ENCODE measurements at places on chromosomes 7 and 10.

GRCh38 chr7:30147223-30147622 lies 12.4 kb downstream of the MTURN start:
- no peak for DNase-seq

GRCh38 chr7:116697761-116698160 lies 25.8 kb downstream of the MET start:
- DNase-seq: no peak

DNA sequence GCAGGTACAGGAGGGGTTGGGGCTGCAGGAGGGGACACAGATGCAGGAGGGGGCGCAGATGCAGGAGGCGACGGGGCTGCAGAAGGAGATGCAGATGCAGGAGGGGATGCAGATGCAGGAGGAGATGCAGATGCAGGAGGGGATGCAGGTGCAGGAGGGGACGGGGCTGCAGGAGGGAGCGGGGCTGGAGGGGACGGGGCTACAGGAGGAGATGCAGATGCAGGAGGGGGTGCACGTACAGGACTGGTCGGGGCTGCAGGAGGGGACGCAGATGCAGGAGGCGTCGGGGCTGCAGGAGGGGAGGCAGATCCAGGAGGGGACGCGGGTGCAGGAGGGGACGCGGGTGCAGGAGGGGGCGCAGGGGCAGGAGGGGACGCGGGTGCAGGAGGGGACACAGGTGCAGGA lies 66.5 kb downstream of the VWA2 start:
- no peak for DNase-seq

GRCh38 chr7:149851449-149851848 lies 13.3 kb downstream of the ZNF862 start:
- no peak for DNase-seq

DNA sequence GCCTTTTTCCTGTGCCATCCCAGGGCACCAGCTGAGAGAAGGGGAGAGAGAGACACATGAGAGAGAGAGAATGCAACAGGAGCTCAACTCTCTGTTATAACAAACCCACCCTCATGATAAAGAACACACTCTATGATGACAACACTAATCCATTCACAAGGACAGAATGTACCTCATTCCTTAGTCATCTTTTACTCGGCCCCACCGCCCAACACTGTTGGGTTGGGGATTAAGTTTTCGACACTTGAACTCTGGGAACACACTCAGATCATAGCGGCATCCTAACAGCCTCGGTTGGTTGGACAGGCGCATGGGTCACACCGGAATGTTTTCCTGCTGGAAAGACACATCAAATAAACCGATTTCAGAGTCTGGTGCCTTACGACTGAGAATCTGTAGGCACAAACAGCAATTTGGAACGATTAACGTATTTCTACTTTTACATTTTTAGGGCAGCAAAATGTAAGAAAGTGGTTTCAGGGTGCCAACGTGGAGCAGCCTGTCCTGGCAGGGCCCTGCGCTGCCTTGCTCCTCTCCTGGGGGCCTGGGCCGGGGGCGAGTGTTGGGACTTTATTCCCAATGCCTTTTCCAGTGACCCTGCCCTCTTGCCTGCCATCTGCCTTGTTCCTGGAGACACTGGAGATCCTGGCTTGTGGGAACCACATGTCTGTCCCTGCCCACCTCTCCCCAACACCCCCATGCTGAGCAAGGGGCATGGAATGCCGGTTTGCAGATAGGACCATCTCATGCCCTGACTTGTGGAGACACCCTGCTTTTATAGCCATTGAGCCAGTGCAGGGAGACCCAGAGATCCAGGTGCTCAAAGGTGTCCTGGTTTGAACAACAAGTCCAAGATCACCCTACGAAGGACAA lies 287.0 kb downstream of the TCERG1L start:
- DNase-seq: no peak

DNA sequence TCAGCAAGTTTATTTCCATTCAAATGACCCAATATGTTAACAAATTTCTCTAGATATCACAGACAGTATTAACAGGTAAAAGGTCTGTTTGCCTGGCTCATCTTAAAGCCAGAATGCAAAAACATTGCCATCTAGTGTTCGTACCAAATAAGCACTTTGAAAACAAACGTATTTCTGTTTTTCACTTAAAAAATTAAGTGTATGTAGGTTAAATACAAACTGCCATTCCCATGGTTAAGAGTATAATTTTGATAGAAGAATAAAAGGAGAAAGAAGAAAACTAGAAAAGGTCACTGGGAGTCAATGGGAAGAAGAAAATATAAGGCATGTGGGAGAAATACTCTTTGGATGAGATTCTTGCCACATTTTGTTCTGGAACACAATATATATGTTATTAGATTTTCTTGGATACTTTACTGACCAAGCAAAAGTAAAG lies 51.0 kb downstream of the ORC5 start:
- peak; percentile 26 for DNase-seq

GRCh38 chr7:120949998-120950538 lies 509 bp upstream of the ING3 start:
- no peak for DNase-seq

DNA sequence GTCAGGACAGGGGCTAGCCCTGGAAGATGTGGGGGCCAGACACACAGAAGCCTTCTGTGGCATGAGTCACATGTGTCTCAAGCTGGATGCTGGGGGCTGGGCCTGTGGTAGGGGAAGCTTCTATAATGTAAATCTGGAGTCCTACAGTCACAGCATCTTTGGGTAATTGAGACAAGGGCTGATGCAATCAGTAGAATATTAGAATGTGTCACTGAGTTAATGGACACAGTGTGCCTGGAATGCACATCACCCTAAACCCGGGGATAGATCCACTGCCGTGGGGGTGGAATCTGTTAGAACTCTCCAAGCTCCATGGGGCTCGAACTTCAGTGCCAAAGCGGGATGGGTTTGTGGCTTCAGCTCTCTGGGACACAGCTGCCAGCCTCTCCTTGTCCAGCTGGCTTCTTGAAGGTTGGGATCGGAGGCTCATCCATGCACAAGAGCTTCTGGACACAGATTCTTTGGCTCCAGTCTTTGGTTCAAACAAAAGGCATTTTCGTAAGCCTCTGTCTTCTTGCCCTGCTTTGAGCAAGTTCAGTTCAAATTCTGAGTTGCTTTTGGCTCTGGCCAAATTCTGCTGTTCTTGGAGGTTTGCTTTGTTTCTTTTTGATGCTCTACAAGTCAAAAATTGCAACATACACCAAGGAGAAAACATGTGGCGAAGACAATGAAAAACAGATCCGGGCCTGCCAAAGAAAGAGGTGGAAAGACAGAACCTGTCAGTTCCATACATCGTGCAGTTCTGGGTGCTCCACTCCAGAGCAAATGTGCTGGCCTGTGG lies 194.8 kb upstream of the ZNF32 start:
- DNase-seq: no peak

GRCh38 chr7:91126762-91127161 lies 137.5 kb upstream of the FZD1 start:
- no peak for DNase-seq

DNA sequence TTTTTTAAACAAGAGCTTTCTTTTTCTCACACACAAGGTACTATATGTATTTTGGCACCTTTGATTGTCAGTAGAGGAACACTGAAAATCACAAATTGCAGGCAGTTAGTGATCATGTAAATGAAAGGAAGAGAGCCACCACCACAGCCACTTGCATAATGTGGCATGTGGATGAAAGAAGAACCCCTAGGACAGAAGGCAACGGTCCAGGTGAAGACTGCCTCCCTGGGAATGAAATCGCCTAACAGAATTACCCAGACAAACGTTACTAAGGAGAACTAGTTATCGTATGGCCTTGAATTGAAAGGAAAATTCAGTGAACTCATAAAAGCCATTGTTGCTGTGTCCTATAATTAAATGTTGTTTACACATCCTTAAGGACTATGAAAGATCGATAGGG lies 41.2 kb upstream of the PTPRZ1 start:
- no peak for DNase-seq

- DNase-seq: no peak
Observed at GRCh38 chr7:51269321-51269720, 47.3 kb downstream of the COBL start.

GRCh38 chr10:68800211-68800610 lies 27.1 kb upstream of the STOX1 start:
- no peak for DNase-seq

DNA sequence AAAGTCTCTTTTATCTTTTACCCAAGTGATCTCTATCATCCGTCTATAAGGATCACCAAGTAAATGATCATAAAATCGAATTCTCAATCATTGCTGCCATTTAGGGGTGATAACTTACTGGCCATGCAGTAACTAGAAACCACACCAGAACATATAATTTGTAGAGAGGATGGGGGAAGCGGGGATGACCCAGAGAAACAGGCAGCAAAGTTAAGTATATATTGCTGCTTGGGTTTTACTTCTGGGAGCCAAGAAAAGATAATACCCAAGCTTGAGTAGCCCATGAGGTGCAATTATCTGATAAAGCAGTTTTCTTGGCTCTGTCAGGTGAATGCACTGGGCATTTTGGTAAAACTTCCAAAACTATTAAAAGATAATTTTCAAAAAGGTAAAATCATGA lies 18.9 kb downstream of the EXOC6 start:
- DNase-seq: no peak

GRCh38 chr7:130228840-130229502 lies 21.3 kb downstream of the SSMEM1 start:
- no peak for DNase-seq

DNA sequence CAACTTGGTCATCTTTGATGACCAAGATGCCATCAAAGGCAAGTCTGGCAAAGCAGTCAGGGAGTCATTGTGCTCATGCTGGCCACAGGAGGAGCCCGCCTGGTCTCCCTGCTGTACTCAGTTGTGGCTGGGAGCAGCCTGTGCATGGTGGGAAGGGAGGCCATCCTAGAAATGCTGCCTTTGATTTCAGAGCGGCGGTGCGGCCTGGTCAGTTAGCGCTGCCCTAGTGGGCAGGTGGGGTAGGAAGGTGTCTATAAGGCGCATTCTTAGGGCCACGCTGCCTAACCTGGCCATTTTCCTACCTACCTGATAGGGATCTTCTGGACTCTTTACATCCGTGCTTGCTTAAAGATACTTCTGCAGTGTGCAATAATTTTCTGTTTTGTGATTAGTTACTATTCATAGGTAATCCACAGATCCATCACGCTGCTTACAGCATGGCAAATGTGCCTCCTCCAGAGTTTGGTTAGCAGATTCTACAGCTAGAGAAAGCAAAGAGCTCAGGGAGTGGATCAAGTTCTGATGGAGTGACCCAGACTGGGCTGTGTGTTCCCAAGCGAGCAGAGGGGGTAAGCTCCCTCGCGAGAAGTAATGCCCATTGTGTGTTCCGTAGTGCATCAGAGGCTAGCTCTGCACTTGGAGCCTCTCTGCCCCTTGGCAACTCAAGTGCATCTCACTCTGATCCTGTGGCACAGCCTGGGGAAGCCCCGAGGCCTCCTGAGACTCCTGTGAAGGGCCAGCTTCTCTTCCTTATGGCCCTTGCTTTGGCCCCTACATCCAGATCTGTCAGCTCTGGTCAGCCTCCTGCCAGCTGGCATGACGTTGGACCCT lies 970.1 kb upstream of the ZNF722 start:
- no peak for DNase-seq

GRCh38 chr7:16840094-16840493 lies 35.3 kb upstream of the AGR2 start:
- DNase-seq: no peak

DNA sequence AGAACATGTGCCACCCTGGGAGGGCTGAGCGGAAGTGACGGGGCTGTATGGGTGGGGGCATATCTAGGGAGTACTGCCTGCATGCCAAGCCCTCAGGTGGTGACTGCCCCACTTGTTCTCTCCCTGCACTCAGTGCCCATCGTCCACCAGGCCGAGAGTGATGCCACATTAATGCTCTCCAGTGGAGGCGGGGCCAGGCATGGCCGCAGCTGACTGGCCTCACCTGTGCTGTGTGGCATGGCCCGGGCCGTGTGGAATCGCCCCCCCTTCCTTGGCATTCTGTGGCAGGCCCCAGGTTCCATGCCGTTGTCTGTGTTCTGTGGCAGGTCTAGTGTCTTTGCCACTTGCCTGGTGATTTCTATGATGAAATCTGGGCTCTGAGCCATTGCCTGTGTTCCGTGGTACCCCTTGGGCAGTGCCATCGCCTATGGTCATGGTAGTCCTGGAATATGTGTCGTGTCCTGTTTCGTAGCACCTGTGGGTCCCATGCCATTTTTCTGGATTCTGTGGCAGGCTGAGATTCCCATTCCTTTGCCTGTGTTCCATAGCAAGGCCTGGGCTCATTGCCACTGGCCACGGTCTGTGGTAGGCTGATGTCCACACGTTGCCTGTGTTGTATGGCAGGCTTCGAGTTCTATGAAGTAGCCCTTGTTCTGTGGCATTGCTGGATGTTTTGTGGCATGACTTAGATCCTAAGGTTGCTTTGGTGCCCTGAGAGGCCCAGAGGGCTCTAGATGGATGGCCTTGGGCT lies 8.9 kb downstream of the FLNC start:
- DNase-seq: no peak

GRCh38 chr7:55124989-55125875 lies 106.4 kb downstream of the EGFR start:
- DNase-seq: no peak

GRCh38 chr7:39741942-39742623 lies 118.7 kb downstream of the RALA start:
- no peak for DNase-seq

DNA sequence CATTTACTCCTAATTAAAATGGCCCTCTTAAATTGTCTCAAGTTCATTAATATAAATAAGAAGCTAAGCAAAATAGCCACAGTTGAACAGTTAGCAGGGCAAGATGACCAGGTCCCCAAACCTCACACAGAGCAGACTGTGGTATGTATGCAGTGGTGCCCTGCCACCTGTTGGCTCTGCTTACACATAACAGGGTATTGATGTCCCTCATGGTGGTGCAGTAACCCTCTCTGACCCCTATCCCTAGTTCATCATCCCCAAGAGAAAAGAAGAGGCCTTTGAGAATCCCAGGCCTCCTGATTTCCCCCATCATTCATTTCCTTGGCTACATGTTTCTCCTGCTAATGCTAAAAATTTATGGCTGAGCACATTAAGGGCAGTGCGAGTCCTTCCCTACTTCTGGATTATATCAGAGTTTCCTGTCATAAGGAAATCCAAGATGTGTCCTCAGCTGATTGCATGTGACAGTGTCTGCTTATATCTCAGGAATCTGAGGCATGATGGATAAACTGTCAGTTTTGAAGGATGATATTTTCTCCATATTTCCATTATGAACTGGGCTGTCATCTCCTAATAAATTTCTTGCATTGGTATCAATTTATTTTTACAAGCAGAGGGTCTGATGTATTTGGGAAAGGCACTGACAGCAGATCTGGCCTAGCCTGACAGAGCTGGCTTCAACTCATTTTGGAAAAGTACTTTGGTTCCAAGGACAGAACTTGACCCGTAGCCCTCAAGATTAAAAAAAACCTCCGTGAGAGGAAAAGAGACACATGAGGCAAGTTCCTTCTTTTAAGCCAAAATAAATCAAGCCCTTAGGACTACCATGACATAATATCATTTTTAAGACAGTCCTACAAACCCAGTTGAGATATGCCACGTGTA lies 880.6 kb downstream of the LRMDA start:
- DNase-seq: peak; percentile 14
